Activated CD4-positive, alpha-beta T cell treated with anti-CD3 and anti-CD28 coated beads, Interleukin-2, amount 50 U/mL, for 16 hours (primary cell): ENCODE measurements at places on chromosomes 13 and 19.
A peak's percentile ranks its signal among the peaks of the same experiment; 100 is the strongest.

GRCh38 chr13:80454245-80454644, 113.3 kb upstream of the SPRY2 start:
- DNase-seq, result no peak

GRCh38 chr19:44722131-44723121, 23.5 kb downstream of the CEACAM16 start:
- peak; percentile 42 for DNase-seq

DNA sequence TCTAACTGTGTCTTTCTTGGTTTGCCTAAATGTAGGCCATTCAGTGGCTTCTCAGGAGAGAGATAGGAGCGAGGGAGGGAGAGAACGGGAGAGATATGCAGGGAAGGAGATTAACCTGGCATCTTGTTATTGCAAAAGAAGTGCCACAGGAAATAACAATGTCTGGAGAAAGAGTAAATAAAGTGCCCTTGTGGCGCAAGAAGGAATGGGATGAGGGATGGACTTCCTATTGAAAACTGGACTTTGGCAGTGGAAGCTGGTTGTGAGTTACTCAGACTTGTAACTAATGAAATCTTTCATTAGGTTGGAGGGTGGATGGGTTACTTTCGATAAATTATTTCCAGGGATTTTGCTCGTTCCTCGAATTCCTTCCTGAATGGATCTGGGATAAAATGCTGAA, 136.1 kb downstream of the LACC1 start:
- DNase-seq, result no peak

DNA sequence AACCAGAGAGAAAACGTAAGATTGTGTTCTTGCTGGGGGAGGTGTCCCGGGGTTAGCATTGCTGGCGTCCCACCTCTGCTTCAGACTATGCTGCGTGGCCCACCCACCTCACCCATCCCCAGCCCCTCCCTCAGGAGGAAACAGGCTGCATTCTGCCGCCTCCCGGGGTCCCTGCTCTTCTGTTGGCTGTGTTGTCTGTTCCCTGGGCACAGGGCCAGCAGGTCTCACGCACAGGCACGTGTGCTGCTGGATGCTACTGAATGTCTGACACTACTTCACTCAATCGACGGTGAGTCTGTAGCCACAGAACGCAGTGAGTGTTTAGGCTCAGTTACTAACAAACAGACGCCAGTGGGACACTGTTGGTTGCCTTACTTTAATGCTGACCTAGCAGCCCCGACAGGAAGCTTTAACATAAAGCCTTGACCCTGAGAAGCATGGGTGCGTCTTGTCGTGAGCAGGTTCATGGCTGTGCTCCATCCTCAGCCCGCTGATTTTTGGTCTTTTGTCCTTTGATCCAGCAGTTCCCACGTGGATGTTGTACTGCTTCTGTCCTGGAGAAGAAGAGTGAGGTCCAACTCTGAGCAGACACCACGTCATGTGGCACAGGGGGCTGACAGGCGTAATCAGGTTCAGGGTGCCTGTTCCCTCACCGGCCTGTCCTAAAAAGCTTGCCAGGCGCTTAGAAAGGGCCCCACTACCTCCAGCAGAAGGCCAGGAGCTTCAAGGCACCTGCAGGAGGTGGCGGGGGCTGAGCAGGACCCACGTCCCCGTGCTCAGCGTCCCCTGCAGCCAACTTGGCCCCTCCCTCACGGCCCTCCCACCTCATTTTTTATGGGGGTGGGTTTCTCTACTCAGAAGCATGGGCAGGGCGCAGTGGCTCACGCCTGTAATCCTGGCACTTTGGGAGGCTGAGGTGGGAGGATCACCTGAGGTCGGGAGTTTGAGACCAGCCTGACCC, 26.0 kb downstream of the NAXD start:
- no peak for DNase-seq

DNA sequence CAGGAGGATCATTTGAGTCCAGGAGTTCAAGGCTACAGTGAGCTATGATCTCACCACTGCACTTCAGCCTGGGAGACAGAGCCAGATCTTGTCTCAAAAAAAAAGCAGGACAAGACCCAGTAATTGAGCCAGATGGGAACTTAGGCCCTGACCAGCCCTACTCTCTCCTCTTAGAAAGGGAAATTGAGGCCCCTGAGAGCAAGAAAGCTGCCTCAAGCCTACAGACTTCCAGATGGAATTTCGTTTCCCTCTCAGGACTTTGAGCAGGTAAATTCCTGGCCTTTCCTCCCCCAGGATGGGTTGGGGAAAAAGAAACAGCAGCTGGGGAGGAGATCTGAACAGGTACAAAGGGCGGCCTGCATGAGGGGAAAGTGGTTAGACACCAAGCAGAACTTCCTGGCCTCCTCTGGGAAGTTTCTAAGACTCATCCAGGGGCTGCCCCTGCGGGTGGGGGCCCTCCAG, 3.6 kb upstream of the BCL3 start:
- no peak for DNase-seq

GRCh38 chr13:56718791-56719190, 421.9 kb upstream of the PRR20A start:
- no peak for DNase-seq

GRCh38 chr13:74115133-74115532, 19.1 kb downstream of the KLF12 start:
- no peak for DNase-seq

DNA sequence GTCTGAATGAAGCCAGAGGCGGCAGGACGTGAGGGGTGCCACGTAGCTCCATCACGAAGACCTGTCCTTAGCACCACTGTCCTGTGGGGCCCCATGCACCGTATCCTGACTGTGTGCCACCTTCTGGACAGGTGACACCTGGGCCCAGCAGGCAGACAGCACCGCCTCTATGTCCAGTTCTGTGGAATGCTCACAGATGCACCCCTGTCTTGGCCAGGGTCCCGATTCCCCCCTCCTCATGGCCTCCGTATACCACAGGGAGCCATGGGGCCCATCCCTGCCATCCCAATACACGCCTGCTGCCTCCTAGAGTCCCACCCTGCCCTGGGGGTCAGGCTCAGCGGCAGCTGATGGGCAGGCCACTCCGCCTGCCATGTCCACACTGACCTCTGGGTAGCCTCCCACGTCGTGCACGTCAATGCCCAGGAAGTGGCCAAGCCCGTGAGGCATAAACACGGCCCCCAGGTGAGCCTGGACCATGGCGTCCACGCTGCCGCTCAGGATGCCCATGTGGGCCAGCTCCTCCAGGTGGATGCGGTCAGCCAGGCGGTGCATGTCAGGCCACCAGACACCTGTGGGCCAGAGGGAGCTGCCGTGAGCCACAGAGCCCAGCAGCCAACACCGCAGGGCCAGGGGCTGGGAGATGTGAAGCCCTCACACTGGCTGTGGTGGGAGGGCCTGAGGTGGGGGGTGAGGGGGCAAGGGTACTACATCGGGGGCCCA, 17.6 kb downstream of the CEBPG start:
- no peak for DNase-seq

- DNase-seq, result peak; percentile 84
These were observed at the start of gene ZNF836 for GRCh38 chr19:52171321-52172169. Gene ZNF836 (minus strand): TSS chr19:52171621. CDS start chr19:52168072, 3,549 bp downstream.

- peak; percentile 20 for DNase-seq
These were observed 346.4 kb downstream of the FGF9 start for GRCh38 chr13:22017226-22017625.

DNA sequence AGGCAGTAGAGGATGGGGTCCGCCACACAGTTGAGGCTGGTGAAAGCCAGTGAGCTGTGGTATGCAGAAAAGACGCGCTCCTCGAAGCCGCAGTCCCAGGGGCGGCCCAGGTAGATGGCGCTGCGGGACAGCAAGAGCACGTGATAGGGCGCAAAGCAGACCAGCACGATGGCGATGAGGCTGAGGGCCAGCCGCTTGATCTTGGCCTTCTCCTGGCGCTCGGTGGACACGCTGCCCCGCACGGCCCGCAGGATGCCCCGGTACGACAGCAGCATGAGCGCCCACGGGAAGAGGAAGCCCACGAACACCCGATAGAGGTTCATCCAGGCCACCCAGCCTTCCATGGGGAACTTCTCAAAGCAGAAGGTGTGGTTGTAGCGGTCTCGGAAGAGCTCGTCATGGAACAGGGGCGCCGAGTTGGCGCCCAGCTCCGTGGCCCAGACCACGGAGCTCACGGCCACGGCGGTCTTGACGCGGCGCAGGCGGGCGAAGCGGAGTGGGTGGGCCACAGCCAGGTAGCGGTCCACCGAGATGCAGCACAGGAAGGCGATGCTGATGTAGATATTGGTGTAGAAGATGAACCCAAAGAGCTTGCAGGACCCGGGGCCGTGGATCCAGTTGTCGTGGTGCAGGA, 6.5 kb upstream of the OPA3 start:
- DNase-seq, result peak; percentile 43

GRCh38 chr13:108146642-108147041, 68.7 kb downstream of the LIG4 start:
- no peak for DNase-seq

DNA sequence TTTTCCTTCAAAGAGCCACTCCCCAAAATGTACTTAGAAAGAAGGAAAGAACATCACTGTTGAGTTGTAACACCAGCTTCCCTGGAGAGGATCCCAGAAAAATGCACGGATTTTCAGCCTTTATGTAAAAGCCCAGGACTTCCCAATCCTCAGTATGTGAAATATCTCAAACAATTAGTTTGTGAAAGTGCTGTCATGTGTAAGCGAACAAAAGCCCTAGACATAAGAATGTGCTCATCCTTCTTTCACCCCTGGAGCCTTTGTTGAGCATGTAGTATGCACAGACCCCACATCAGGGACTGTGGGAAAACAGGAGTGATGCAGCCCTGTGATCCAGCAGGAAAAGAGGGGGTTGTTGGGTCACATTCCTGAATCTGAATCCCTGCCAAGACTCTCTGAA, 441.4 kb upstream of the ZNF507 start:
- no peak for DNase-seq

DNA sequence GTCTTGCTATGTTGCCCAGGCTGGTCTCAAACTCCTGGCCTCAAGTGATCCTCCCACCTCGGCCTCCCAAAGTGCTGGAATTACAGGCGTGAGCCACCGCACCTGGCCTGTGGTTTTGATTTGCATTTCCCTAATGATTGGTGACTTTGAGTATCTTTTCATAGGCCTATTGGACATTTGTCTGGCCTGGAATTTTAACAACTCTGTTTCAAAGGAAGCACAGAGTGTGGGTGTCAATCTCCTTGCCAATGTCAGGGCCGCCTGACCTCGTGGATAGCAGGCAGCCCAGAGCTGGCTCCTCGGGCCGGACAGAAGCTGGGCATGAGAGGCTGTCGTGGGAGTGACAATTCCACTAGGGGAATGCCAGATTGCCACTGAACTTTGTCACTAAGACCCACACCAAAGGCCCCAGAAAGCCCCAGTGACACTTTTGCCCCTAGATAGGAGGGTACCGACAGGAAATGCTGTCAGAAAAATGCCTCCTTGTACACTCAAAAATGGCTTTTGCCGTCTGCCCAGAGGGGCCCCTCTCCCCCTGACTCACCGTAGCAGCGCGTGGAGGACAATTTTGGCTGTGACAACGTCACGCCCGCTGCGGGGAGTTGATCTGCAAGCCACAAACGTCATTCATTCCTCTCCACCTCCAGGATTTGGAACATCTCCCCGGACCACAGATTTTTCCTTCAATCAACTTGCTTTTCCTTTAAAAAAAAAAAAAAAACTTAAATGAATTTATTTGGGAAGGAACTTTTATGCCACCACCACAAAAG, 11.7 kb upstream of the ADGRE5 start:
- peak; percentile 92 for DNase-seq

GRCh38 chr13:73943137-73943964, 190.9 kb downstream of the KLF12 start:
- DNase-seq, result peak; percentile 64

DNA sequence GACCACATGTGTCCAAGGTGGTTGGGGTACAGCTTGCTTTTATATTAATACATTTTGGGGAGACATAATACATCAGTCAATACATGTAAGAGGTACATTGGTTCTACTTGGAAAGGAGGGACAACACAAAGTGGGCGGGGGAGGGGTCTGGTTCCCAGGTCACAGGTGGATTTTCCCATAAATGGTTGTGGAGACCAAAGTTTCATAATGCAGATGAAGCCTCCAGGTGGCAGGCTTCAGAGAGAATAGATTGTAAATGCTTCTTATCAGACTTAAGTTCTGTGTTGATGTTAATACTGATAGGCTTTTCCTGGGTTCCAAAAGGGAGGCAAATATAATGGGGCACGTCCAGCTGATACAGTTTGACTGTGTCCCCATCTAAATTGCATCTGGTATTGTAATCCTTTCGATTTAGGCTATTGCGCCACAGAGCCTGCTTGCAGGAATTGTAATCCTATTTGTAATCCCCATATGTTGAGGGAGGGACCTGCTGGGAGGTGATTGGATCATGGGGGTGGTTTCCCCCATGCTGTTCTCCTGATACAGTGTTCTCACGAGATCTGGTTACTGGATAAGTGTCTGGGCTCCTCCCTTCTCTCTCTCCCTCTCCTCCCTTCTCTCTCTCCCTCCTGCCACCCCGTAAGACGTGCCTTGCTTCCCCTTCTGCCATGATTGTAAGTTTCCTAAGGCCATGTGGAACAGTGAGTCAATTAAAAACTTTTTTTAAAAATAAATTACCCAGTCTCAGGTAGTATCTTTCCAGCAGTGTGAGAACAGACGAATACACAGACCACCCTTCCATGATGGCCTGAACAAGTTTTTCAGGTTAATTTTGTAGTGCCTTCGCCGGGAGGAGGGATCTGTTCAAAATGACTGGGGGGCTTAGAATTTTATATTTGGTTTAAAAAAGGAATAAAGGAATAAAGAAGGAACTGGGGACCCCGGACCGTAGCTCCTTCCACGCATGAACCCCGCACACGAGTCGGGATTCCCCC, 44.9 kb downstream of the ZNF823 start:
- no peak for DNase-seq

GRCh38 chr13:88417801-88418200, 746.6 kb downstream of the SLITRK5 start:
- DNase-seq, result no peak

DNA sequence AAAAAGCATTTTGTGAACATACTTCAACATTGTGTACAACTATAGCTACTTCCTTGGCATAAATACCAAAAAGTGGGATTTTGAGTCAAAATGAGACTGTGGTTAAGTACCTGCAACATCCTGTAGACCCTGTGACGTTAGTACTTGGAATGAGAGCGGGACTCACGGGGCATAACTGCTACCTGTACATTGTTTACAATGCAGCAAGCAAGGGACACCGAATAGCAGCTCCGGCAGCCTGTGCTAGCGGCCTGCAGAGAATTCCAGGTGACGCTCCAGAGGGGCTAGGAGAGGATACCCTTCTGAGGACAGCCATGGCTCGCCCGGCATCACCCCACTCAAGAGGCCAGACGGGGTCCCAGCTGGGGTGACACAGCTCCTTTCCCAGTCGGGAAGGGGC, 824 bp upstream of the ZNF331 start:
- peak; percentile 29 for DNase-seq

GRCh38 chr19:5211217-5211822, 129.3 kb downstream of the PTPRS start:
- DNase-seq, result no peak
